Activated T-cell treated with anti-CD3 and anti-CD28 coated beads, Interleukin-2, amount 50 U/mL, for 72 hours (primary cell): ENCODE measurements at places on chromosomes 7 and 10.

DNA sequence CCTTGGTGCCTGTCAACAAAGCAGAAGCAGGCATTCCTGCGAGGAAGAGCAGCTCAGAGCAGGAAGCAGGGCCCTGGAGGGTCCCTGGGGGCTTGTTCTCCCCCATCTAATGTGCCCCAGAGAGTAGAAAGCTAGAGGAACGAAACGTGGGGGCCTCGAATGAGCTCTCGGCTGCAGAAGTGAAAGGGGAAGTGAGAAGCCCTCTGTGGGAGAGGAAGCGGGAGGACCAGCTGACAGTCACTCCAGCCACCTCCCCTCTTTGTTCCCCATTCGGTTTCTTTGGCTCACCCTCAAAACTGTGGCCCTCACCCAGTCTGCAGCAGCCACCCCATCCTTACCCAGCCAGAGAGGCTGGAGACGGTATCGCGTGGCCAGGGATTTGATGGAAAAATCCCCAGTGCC lies 25.0 kb downstream of the C10orf105 start:
- DNase-seq = peak; percentile 30

DNA sequence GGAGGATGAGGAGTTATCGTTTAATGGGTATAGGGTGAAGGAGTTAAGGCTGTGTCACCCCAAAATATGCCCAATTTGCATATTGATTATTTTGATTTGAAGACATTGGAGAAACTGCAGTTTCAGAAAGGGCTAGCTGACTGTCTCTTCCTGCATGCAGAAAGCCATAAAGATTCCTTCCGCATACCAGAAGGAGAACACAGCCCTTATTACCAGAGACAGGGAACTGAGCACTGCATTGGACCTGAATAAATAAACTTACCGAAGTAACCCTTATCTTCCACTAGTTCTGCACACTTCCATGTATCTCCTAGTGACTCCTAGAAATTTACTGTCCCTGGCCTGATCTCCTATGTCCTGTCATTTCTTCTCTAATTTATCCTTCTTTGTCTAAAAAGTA lies 821.9 kb upstream of the AUTS2 start:
- DNase-seq = no peak

DNA sequence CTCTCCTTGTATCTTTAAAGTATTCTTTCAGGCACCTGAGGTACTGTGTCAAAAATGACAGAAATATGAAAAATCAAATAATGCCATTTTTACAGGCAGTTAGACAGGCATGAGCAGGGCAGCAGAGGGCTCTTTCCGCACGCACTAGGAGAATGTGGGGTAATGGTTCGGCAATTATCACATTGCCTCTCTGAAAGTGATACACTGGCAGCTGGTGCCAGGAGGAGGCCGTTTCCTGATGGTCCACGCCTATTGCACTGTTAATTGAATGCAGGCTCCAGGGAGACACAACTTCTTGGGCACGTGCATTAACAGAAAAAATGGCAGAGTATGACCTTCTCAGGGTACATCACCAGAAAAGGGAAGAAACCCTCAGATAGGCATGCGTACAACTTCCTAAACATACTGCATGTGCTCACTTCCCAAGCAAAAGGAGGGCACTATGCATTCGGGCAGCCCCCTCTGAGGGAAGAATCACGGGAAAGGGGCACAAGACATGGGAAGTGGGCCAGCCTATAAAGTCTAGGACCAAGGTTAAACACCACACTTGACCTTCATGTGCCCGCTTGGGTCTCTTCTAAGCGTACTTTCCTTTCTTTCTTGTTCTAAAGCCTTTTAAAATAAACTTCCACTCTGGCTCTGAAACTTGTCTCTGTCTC lies 161.7 kb downstream of the TNS3 start:
- no peak for DNase-seq

DNA sequence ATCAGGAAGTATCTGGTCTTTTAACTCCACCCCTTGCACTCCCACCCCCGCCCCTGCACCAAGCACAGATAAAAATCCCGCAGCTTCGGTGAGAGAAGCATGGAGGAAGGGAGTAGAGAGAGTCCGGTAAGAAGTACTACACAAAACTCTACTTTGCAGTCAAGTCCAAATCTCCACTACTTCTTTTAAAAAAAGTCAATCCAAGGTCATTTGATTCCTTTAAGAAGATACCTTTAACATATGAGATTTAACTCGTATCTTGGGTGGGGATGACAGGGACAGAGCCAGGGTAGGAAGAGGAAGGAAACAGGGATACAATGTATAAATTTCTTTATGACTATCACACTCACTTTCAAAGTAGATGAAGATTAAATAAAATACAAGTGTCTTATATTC lies 132.1 kb downstream of the NRBF2 start:
- peak; percentile 16 for DNase-seq

GRCh38 chr7:910441-910861 lies 34.1 kb downstream of the GET4 start:
- DNase-seq = no peak

DNA sequence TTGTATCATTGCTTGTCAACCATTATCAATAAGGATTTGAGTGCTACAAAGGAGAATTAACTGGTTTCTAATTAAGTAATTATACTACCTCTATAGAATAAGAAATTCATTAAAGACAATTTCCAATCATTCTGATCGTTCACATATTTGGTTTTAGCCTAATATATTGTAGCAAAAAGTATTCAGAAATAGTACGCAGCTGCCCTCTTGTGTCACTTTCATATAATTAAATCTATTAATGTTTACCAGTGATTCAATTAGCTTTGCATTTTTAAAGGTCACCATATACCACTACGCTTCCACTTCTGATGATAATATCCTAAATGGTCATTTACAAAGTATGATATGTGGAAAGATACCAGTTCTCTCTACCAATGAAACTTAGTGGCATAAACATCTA lies 128.3 kb downstream of the NEBL start:
- no peak for DNase-seq

DNA sequence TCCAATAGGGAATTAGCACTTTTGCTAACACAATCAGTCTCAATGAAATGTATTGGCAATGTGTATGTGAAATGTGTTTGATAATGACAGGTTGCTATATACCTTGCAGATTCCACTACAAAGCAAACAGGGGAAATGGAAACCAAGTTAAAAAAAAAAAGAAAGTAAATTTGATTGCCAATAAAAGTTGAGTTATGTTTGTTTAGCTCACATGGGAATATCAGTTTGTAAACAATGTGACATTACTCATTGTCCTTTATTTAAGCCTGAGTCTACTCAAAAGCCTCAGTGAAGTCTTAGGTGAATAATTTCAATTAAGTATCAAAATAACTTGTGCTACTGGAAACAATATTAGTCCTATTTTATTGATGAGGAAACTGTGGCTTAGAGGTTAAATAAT lies 285.2 kb downstream of the CACNA2D1 start:
- DNase-seq = no peak
